GOT3 (cell line): ENCODE measurements at places on chromosomes 12 and 14.

- DNase-seq, result no peak
Observed at GRCh38 chr12:65464930-65465329, 186.4 kb downstream of the MSRB3 start.

DNA sequence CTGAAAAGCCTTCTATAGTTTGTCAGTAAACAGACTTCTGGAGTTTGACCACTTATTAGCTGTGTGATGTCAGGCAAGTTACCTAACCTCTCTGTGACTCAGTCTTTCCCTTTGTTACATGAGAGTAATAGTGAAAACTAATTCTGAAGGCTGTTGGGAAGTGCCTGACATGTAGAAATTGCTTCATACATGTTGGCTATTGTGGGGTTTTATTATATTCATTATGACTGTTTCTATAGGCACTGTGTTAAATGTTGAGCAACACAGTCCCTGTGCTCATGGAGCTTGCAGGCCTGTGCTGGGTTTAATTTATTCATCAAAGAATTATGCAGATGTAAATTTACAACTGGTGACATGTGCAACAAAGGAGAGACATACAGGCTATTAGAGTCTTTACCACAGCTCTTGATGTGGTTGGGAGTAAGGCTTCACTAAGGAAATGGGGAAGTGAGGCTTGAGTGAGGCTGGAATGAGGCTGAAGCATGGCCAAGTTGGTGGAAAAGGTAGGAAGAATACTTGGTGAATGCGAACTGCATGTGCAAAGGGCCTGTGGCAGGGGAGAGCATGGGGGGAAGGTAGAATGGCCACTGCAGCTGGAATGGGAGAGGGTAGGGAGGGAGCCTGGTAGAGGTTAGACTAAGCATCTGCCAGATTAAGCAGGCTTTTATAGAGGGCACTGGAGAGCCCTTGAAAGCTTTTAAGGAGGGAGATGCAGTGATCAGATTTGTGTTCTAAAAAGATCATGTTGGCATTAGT, 236.4 kb upstream of the CRY1 start:
- no peak for DNase-seq

DNA sequence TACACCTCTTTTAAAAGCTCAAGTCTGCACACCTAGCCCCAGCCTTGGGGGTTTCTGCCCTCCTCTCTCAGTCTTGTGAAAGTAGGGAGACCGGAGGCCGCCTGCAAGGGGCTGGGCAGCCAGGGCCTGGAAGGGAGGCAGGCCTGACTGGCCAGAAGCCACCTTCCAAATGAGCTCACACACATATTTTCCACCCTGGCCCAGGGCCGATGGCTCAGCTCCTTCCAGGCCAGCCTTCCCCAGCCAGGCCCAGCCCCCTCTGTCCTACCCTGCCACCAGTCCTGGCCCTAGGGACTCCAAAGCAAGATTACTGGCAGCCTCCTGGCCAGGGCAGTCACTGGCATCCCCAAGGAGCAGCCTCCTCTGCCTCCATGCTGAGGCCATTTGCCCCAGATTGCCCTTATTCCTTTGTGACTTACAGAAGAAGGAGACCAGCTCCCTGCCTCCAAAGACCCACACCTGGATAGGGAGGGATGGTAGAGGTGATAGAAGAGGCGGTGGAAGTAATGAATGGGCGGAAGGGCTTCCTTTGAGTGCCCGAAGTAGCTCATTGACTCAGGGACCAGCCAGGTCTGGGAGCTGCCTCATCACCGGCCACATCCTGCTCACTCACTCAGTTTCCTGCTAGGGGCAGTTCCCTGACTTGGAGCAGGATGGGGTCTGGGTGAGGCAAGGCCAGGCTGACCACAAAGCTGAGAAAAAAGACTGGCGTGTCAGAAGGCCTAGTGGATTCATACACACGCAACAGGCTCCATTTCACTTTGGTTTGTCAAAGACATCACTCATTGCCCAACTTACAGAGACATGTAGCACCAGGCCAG, 14.8 kb downstream of the MMP14 start:
- peak; percentile 38 for DNase-seq

DNA sequence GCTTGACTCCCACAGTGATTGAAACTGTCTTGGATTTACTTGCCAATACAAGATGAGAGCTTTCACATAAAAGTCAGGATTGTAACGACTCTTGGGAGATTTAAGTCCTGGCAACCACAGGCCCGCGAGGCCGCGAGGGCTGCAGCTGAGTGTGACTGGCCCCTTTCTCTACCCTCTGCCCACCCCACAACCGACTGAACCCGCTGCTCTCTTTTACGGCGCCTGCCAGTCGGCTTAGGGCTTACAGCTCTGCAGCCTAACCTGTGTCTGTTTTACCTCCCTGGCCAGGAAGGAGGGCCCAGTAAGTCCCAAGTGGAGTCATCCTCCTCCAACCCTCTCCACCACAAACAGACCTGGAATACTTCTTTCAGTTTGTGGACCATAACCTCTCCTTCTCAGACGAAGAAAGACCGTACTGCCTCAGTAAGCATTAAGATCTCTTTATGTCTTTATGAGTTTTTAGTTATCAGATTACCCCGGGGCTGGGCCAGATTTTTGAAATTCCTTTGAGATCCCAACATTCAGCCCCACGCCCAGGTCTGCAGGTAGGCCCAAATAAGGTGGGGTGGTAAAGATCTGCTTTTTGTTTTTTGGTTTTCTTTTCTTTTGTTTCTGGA, 12.6 kb upstream of the TIGAR start:
- no peak for DNase-seq

GRCh38 chr12:47767216-47767724, 5.8 kb upstream of the SLC48A1 start:
- no peak for DNase-seq

DNA sequence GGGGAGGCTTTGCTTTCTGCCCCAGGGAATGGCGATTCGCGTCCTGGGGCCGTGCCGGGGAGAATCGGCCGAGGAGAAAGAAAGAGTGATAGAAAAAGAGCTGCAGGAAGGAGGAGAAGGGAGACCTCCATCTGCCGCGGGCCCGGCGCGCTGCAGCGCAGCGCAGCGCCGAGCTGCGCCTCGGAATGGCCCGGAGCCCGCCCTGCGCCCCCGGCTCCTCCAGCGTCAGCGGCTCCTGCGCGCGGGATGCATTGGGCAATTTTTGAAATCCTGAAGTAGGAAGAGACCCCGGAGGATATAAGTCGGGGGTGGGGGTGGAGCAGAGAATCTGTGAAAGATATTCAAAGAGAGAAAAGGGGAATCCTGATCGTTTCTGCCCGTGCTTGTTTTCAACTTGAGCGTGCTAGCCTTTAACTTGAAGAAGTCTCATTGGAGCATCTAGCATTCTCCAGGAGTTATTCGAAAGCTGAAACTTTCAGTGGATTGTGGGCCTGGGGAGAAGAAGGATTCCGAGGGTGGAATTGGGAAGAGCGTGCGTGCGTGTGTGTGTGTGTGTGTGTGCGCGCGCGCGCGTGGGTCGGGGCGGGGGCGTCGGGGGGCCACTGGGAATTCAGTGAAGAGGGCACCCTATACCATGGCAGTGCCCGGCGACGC, 441 bp downstream of the PDE3A start:
- DNase-seq, result no peak

DNA sequence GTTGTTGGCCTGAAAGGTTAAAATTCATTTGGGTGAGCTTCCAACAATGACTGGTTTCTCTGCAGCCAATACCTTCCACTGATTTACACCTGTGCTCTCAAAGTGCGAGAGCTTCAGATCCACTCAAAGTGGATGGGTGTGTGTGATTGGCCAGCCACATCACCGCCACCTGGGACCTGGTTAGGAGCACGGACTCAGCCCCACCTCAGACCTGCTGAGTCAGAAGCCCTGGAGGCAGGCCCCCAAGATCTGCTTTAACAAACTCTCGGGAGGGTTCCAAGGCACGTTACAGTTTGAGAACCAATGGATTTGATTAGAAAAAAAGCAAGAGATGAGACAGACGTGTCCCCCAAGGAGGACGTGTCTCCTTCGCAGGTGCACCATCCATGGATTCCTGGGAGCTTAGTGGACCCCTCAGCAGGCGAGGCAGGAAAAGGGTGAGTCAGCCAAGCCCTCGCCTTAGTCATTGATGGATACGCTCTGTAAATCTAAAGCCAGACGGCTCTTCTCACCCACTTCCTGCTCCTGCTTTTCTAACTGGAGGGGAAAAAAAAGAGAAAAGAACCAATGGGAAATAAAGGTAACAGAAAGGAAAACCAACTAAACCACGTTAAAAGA, 24.5 kb downstream of the FZD10 start:
- DNase-seq, result no peak

- DNase-seq, result no peak
Observed at GRCh38 chr14:68675233-68675577, 117.7 kb downstream of the ZFP36L1 start.

GRCh38 chr12:52058631-52059361, 7.6 kb downstream of the NR4A1 start:
- no peak for DNase-seq

GRCh38 chr14:37172024-37172869, at the start of gene SLC25A21:
TSS of gene SLC25A21 (minus strand) at chr14:37172606.
- peak; percentile 16 for DNase-seq

DNA sequence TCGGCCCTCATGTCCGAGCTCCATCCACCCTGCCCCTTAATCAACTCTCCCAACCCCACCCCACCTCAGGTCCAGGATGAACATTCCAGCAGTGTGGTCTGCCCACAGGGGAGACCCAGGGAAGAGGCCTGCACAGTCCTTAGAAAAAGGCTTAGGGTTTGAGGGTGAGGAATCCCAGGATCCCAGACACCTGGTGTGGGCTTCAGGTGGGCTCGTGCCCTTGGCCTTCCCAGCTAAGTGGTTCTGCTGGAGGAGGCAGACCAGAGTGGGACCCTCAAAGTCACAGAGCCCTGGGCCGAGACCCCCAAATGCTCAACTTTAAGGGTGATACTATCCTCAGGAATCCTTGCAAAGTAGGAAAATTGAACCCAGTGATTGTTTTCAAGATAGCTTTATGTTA, 25.4 kb upstream of the PPP2R5C start:
- no peak for DNase-seq

- no peak for DNase-seq
Observed at GRCh38 chr12:91507754-91508153, 325.1 kb upstream of the DCN start.

GRCh38 chr12:44225149-44225510, 389.2 kb downstream of the TMEM117 start:
- no peak for DNase-seq

DNA sequence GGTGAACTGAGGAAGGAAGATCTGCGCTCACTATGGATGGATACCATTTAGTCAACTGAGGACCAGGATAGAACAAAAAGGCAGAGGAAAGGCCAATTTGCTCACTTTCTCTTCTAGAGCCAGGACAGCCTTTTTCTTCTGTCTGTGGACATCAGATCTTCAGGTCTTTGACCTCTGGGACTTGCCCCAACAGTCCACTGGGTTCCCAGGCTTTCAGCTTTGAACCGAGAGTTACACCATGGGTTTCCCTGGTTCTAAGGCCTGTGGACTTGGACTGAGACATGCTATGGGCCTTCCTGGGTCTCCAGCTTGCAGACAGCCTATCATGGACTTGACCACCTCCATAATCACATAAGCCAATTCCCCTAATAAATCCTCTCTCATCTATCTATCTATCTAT, 232.0 kb downstream of the IPO8 start:
- no peak for DNase-seq
